ENCODE measurements at places on chromosomes 6 and 20.

GRCh38 chr6:141077355-141078333, 1055.1 kb upstream of the GJE1 start:
- DNase-seq, result no peak

- DNase-seq, result no peak
These were observed 463.8 kb downstream of the ADGRB3 start for GRCh38 chr6:69098910-69099309.

DNA sequence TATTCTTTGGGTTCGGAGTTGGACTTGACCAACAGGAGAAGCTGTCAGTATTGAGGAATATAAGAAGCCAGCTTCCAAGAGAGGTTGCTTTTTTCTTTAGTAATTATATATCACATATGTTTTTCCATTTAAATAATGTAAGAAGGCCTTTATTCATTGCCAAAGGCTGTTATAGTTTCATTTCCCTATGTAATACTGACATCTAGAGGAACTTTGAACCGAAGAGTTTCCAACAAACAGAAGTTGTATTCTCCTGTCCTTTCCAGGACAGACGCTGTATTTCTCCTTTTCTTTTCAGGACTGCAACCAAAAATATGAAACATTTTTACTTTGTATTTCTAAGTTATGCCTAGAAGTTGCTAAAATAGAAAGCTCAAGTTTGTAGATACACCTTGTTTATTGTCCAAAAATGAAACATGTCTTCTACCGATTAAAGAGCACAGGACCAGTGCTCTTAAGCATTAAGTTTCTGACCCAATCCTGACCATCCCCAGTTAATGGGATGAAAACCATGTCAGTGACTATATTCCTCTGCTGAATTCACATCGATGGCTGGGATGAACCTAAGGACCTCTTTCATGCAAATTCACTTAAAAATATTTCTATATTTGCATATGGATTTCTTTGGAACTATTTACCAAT, 55.1 kb downstream of the MYLK4 start:
- DNase-seq, result no peak

- DNase-seq, result no peak
These were observed 147.4 kb upstream of the HTR1E start for GRCh38 chr6:86789779-86790411.

GRCh38 chr6:30886897-30887255, 2.6 kb downstream of the DDR1 start:
- DNase-seq, result no peak

DNA sequence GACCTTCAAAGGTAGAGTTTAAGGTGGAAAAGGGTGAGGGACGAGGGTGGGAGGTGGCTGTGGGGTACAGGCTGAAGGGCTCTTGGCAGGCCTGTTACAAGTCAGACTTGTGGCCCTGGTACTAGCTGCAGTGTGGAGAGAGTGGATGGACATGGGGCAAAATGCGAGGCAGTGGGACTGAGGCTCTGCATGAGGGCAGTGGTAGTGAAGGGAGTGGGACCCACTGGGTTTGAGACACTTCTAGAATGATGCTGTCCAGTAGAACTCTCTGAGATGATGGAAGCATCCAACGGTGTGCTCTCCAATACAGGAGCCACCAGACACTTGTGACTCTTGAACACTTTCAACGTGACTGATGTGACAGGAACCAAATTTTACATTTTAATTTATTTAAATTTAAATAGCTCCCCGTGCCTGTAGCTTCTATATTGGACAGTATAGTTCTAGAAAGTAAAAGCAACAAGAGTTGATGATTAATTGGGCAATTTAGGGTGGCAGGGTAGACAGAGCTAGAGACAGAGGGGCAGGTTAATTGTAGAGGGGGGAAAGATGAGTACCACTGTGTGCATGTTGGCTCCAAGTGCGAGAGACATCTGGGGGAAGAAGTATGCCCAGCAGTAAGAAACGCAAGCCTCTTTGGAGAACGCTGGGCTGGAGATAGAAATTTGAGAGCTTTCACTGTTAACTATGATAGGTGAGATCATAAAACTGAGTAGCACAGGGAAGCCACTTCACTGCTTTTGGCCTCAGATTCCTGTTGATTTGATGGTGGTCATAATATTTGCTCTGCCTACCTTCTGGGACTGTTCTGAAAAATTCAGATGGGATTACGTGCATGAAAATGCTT, 77.5 kb downstream of the TXNDC5 start:
- no peak for DNase-seq

GRCh38 chr20:16167423-16168130, 405.7 kb downstream of the KIF16B start:
- DNase-seq, result no peak

DNA sequence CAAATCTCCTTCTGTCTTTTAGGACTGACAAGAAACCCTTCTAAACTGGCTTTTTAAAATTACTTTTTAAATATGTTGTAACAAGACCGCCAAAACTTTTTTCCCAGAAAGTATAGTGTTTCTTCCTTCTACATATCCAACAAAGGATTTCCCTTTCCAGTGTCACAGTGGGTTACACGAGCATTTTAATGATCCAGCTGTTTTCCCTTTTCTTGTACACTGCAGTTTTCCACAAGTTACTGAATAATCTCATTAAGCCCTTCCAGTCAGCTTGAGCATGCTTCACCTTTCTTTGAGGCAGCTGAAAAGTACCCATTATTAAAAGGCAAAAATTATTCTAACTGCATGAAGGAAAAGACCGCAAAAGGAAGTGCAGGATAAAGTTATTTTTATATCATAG, 48.6 kb downstream of the CD24 start:
- no peak for DNase-seq

GRCh38 chr6:2433711-2434110, 188.3 kb upstream of the GMDS start:
- DNase-seq, result no peak

- no peak for DNase-seq
These were observed 70.5 kb upstream of the ZNF217 start for GRCh38 chr20:53664121-53664520.
